ENCODE measurements at places on chromosomes 4 and X.

- no peak for DNase-seq
These were observed 109.1 kb downstream of the PTTG2 start for GRCh38 chr4:38069271-38069760.

GRCh38 chr4:68182382-68182820 lies 52.7 kb upstream of the TMPRSS11F start:
- no peak for DNase-seq

DNA sequence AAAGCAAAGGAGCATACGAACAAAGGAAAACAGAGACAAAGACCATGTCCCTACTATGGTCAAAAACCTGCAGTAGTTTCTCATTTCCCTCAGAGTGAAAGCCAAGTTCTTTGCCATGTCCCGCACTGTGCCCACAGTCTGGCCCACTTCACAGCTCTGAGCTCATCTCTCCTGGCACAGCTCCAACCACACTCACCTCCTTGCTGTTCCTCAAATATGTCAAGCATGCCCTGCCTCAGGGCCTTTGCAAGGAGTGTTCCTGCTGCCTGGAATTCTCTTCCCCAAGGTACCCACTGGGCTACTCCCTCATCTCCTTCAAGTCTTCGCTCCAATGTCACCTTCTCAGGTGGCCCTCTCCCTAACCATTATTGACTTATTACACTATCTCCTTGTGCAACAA lies 72.1 kb downstream of the COX18 start:
- DNase-seq: no peak

DNA sequence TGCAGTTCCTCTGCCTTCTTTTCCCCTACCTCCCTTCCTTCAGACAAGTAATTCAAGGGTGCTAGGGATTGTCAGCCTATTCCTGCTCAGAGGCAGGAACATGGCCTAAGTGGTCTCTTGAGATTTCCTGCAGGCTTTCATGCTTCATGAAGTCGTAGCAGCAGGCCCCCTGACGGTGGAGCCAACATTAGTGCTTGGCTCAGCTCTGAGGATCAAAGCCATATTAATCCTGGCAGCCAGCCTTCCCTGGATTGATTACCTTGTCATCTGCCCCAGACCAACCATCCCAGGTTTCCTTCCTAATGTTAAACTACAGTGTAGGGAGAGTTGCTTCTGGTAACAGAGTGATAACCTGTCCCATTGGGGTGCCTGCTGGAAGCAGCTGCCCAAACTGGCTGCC lies 84.1 kb downstream of the SLC16A2 start:
- DNase-seq: no peak

GRCh38 chrX:13716905-13717304 lies 17.5 kb downstream of the TRAPPC2 start:
- no peak for DNase-seq

GRCh38 chrX:8988446-8988845 lies 45.5 kb downstream of the FAM9B start:
- no peak for DNase-seq

DNA sequence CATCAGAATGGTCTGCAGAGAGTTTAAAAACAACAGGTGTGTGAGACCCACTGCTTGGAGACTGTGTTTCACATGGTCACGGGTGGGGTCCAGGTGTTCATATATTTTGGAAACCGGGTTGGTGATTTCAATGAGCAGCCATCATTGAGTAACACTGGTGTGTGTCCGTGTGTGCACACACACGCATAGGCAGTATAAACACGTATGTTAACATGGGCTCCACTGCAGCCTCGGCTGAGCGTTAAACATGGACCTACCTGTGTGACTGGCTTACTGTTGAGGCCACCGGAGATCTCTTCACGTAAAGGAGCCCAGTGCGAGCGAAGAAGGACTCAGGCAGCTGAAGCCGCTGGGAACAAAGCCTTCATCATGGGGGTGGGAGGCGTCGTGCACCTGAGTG lies 56.9 kb upstream of the TLR3 start:
- DNase-seq: no peak

DNA sequence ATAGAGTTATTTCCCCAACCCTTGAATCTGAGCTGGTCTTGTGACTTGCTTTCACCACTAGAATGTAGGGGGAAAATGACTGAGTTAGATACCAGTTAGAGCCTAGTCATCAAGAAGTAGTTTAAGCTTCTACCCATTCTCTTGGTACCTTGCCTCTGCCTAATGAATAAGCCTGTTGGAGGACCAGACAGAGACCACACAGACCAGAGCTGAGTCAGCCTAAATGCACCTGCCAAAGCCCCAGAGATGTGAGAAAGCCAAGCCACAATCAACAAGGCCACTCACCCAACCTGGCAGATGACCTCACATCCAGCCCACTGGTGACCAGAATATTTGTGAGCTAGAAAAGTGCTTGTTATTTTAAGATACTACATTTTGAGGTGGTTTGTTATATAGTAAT lies 85.2 kb upstream of the DCLK2 start:
- DNase-seq: no peak

- DNase-seq: peak; percentile 69
These were observed 1.5 kb downstream of the PIM2 start for GRCh38 chrX:48917139-48918001.

GRCh38 chr4:2510351-2511259 lies 25.8 kb upstream of the FAM193A start:
- DNase-seq: no peak

- DNase-seq: no peak
These were observed 34.4 kb upstream of the GK2 start for GRCh38 chr4:79442422-79442821.

DNA sequence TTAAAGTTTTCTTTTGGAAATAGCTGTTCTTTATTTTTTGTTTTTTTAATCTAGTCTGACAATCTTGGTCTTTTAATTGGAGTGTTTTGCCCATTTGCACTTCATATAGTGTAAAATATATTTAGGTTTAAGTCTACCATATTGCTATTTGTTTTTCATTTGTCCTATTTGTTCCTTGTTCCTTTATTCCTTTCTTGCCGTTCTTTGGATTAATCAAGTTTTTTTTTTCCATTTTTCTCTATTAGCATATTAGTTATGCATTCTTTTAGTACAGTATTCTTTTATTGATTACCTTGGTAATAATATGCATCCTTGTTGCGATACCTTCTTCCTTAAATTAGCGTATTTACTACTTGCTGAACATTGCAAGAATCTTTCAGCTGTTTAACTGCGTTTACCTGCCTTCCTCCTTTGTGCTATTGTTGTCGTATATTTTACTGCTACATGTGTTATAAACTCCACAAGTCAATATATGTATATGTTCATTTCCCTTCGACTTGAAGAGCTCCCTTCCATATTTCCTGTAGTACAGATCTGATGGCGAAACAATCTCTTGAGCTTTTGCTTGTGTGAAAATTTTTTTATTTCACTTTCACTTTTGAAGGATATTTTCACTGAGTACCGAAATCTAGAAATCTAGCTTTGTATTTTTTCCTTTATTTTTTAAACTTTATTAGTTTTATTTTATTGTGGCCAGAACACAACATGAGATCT lies 23.9 kb upstream of the RNF212 start:
- DNase-seq: no peak

DNA sequence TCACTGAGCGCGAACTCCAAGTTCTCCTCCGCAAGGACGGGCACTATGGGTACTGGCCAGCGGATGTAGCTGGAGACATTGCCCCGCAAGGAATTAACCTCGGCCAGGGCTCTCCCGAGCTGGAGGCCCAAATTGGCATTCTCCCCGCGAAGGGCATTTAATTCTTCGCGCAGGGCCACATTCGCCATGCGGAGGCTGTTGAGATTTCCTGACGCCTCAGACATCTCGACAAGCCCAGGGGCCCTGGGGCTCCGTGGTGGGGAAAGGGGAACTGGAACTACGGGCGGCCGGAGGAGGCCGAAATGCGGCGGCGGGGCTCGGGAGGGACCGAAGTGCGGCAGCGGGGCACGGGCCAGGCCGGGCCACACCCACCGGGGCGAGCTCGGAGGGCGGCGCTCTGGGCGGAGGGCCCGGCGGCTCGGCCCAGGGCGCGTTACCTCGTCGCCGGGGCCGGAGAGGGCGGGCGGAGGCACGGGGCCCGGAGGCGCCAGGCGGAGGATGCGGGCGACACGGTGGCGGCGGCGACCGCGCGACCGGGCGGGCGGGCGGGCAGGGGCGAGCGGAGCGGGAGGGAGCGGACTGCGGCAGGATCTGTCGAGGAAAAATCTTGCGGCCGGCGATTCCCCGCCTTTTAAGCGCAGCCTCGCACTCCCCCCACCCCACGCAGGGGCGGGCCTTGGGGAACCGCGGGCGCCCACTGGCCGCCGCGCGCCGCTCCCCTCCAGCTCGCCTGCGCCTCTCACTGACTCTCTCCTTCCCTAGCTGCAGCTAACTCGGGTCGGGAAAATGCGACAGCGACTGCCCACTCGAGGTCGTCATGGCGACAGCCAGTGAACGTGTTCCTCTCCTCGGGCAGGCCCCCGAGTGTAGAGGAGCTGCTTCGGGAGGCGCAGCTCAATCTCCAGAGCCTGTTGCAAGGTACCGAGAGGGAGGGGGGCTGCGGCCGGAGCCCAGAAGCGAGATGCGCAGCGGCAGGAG lies at the start of gene RTL5:
Gene RTL5 (minus strand): TSS at position 599 of the 978 bp plus-strand sequence.
- peak; percentile 24 for DNase-seq

DNA sequence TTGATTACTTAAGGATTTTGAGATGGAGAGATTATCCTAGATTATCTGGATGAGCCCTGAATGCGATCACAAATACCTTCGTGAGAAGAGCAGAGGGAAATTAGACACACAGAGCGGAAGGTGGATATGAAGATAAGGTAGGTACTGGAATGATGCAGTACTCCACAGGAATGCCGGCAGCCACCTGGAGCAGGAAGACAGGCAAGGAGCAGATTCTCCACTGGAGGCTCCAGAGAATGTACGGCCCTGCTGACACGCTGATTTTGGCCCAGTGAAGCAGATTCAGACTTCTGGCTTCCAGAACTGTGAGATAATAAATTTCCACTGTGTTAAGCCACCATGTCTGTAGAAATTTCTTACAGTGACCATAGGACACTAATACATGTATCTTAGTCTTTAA lies 79.4 kb upstream of the PITX2 start:
- no peak for DNase-seq

DNA sequence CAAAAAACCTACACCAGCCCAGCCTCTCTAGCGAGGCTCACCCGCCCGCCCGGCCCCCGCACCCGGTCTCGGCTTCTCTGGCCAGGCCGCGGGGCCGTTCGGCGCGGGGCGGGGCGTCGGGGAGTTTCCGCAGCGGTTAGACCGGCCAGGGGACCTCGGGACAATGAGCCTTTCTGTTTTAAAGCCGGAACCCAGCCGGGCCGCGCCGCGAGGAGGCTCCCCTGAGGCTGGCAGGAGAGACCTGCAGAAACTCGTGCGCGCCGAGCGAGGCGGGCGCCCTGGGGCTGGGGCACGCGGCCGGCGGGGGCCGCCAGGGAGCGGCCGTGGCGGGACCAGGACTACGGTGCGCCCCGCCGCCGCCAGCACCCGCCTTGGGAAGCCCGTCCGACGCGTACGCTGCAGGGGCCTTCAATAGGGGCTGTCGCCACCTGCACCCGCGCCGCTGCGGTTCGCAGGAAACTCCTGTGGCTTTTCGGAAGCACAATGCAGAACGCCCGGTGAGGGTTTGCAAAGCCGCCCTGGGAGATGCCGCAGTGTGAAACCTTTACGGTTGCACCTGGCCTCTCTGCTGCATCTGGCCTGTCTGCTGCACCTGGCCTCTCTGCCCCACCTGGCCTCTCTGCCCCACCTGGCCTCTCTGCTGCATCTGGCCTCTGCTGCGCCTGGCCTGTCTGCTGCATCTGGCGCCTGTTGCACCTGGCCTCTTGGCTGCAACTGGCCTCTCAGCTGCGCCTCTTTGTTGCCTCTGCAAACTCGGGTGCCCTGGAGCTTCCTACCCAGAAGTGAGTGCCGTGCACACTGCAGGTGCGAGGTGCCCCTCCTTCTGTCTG lies 63.9 kb downstream of the TRAPPC11 start:
- no peak for DNase-seq

GRCh38 chr4:31530555-31530954 lies 810.4 kb downstream of the PCDH7 start:
- DNase-seq: no peak

DNA sequence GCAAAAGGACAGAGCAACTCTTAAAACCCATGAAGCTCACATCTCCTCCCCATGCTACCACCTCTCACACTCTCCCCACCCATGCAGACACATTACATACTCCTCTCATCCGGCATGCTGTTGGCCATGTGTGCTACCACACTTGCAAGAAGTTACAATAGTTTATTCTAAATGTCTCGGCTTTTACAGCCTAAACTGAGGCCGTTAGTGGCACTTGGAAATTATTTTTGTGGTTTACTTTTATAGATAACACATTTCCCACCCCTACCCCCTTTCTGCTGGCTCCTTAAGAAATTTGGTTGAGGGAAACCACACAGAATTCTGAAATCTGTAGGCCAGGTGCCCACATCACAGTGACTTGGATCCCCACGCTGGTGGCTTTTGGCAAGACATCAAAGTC lies 141.1 kb upstream of the HHIP start:
- no peak for DNase-seq

DNA sequence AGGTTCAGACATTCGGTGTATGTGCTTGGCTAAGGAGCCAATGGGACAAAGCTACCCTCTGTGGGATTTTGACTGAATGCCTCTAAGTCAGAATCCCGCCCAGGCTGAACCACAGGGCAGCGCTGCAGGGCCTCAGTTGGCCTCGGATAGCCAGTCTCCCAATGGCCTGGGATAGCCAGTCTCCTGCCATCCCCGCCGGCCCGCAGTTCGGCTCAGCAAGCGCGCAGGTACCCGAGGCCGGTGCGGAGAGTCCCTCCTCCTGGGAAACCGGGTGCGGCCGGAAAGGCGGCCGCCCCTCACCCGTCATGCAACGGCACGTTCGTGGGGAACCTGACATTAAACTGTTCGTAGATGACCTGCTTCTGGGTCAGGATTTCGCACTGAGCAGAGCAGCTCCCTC lies 16.1 kb downstream of the PPEF2 start:
- DNase-seq: no peak

GRCh38 chrX:136780763-136781162 lies at the start of gene ARHGEF6:
ARHGEF6 (minus strand) TSS chrX:136780932; CDS start chrX:136780882, 50 bp downstream.
- no peak for DNase-seq

- no peak for DNase-seq
These were observed 777 bp upstream of the CASK start for GRCh38 chrX:41923978-41924683.

DNA sequence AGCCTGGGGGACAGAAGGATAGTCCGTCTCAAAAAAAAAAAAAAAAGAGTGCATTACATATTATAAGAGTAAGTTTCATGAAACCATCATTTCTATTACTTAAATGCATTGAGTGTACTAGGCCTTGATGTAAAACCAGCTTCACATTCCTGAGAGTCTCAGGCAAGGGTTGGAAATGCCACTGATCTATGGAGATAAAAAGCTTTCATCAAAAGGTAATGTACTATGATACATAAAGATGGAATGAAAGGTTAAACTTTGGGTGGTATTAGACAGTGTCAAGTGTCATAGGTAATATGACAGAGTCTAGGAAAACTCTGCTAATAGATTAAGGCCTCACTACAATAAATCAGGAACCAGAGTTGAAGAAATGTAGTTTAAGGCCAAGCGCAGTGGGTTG lies 7.4 kb downstream of the CFAP97 start:
- no peak for DNase-seq

- DNase-seq: no peak
These were observed 139.4 kb upstream of the OTUD4 start for GRCh38 chr4:145319751-145320150.
